H9 (cell line): ENCODE measurements at places on chromosomes 12 and 14. TPM values are rescaled to one million over a fixed set of nuclear protein-coding genes. Genes with fewer than 3 reads are reported as not detected.

CLEC6A gene
- total RNA-seq: 0.17 and 0.37 TPM in 2 replicates

FAM90A1 gene
- 0.09 and 0.15 TPM in 2 replicates for total RNA-seq

GRCh38 chr14:22545842-22546721, 42.9 kb downstream of the DAD1 start:
- DNase-seq: no peak

CFAP54 gene
- 0.24 and 0.33 TPM in 2 replicates for total RNA-seq
